ENCODE measurements at places on chromosomes 6 and 20. TPM values are rescaled to one million over a fixed set of nuclear protein-coding genes. Genes with fewer than 3 reads are reported as not detected.

Gene FOXA2
- total RNA-seq = not detected

Gene DPPA5
- total RNA-seq = not detected

Gene PROKR2
- total RNA-seq = 8.6 TPM

Gene BEND3
- total RNA-seq = 5.7 TPM

Gene ETV7
- not detected for total RNA-seq

Gene RAB44
- total RNA-seq = not detected

Gene ZNF334
- total RNA-seq = 11.4 TPM

Gene KCNK15
- total RNA-seq = not detected

Gene SCUBE3
- total RNA-seq = 1.6 TPM

Gene MAP7
- 5.7 TPM for total RNA-seq

GRCh38 chr20:46644160-46644559 lies 7.1 kb downstream of the SLC13A3 start:
- DNase-seq = no peak

GRCh38 chr6:157505912-157506491 lies 125.0 kb downstream of the ZDHHC14 start:
- DNase-seq = no peak

DNA sequence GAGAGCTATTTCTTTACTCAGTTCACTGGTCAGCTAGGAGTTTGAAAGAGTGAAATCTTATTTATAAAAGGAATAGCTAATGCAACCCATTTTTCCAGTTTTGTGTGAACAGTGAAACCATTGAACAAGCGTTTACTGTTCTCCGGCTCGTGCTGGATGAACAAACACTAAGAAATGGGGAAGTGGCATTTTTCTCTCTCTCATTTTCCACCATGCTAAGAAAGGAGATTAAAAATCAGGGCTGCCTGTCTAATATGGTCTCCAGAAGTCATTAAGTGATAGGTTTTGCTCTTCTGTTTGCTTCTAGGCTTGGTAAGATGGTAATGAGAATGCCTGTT lies 774 bp upstream of the SFT2D1 start:
- DNase-seq = no peak

- no peak for DNase-seq
These were observed 82.7 kb upstream of the FABP7 start for GRCh38 chr6:122696853-122697252.

GRCh38 chr6:57256541-57256940 lies 34.4 kb upstream of the RAB23 start:
- no peak for DNase-seq

DNA sequence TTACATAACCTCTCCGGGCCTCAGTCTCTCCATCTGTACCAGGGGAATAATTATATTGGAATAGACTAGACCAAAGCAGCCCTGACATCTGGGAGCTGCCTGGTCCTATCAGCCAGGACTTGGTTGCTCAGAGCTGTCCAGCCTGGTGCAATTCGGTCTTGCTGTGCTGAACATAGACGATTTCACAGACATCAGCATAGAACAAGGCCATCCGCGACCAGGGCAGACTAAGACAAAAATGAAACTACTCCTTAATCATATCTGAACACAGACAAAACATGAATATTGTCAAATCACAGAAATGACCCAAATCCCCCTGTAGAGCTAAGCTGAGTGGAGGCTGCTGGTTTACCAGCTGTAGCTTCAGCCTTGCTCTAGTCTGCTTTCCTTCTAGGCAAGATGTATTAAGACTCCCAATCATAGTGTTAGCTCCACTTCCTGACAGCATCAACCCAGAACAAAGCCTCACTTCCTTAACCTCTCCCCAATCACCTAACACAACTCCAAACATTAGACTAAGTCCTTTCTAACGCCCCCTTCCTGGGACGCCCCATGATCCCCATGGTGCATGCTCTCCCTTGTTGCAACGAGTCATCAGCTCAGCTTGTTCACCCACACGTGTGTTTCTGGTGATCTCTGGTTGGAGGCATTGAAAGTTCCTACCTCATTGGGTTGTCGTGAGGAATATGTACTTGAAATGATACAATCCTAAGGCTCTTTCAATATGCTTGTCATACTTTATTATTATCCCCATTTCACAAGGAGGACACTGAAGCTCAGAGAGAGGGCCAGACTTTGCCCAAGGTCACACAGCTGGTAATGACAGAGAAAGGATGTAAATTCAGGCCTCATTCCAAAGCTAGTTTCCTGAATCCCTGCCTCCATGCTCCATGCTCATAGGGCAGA lies 3.5 kb upstream of the MAPK13 start:
- DNase-seq = no peak

DNA sequence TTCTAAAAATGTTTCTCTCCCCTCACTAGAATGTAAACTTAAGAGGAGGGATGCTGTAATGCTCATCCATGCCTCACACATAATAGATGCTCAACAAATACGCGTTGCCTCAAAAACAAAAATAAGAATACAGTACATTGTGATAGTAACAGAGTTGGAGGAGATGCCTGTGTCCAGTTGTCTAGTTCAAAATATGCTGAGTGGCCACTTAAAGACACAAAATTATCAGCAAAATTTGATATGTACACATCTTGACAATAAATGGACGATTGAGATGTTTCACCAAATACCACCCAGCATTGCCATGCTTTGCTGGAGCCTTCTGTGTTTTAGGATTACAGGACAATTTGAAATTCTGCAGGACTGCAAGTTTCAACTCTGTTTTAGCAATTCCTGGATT lies 7.6 kb upstream of the EXOC2 start:
- DNase-seq = no peak

- DNase-seq = no peak
These were observed 564.4 kb downstream of the HAO1 start for GRCh38 chr20:7375905-7376304.

GRCh38 chr6:145147981-145148749 lies 587.2 kb downstream of the EPM2A start:
- no peak for DNase-seq

DNA sequence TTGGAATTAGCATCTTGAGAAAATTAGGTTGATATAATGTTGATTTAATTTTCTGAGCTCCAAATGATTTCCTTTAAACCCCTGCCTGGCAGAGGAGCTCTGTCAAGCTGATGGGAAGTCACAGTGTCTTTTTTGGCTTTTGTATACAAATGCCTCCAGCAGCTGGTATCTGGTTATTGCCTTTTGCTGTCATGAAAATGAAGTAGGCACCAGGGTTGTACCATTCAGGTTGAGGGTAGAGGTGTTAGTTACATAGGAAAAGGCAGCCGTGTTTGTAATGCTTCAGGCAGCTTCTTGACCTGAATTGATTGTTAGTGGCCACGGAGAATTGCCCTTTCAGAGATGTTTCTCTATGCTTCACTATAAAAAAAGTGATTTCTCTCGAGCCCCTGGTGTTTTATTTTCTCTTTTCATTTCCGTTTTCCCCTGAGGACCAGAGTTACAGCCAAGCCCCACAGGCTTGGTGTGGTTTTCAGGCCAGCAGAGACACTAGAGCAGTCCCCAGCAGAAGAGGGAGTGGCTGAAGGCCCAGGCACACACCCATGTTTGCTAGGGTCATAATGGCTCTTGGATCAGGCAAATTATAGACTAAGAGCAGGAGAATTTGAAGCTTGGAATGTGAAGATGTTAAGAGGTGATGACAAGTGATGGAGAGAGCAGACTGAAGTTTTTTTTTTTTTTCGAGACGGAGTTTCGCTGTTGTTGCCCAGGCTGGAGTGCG lies 21.6 kb downstream of the CMTR1 start:
- no peak for DNase-seq

DNA sequence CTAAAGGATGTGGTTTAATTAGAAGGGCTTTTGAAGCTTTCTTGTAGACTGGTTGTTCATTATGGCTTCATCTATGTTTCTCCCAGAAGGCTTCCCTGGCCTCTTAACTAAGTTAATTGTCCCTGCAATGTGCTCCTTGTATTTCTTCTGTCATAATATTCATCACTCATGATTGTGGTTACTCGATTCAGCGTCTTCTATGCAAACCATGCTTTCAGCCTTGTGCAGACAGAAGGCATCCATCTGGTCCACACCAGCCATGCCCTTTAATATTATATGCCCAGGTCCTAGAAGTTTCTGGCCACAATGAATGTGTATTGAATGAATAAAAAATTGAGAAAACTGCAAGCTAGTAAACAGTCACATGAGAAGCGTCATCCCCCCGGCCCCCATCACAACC lies 163.2 kb downstream of the KHDC1L start:
- no peak for DNase-seq

- DNase-seq = no peak
These were observed 29.7 kb upstream of the GFOD1 start for GRCh38 chr6:13517116-13517515.

DNA sequence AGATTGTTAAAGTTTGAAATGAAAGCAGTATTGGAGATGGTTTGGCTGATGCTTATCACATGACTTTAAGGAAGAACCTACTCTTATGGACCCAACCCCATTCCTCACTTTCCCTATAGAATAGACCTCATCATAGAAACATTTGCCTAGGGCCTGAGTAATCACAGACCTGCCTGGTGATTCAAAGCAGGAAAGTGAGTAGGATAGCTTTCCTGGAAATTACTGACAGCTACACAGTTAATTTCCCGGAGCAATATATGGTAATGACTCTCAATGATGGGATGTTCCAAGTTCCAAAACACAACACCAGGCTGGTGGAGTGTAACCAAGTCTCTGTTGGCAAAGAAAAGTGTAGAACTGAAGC lies 233.8 kb downstream of the SIM1 start:
- DNase-seq = no peak

GRCh38 chr20:6055161-6055783 lies 1.4 kb upstream of the LRRN4 start:
- DNase-seq = no peak

DNA sequence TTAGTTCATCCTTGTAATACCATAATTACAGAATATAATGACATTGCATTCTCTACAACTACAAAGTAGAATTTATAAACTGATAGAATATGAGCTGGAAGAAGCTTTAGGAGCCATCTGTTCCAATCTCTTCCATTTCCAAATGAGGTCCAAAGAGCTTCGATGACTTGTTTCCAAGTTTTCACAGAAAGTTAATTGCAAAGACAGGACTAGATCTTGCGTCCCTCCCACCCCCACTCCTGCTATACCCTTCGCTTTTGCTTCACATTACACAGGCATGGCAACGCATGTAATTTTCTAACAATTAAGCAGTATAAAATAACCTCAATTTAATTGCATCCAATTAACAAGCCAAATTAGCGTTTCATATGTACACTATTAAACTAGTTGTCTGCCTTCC lies 7.0 kb downstream of the HIVEP2 start:
- no peak for DNase-seq

DNA sequence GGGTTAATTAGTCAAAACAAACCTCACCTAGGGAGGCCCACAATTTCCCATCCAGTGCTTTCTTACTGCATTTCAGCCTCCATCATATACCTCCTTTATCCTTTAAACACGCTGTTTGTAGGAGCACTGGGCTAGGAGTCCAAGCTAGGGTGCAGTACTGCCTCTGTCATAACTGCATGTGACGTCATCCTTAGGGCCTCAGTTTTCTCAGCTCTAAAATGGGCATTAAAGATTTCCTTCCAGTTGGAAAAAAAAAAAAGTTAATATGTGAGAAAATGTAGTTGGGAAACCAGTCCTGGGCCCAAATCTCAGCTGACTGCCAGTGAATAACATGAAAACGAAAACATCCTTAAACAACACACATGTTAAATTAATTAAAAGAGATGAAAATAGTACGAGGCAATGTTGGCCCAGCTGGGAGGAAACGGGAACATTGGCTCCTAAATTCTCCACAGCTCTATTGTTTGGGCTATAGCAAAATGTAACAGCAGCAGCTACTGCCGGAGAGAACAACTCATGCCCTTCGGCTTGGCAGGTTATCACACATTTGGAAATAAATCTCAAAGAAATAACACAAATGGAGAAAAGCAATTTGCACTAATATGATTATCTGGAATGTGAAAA lies 79.9 kb upstream of the CCDC167 start:
- DNase-seq = no peak

DNA sequence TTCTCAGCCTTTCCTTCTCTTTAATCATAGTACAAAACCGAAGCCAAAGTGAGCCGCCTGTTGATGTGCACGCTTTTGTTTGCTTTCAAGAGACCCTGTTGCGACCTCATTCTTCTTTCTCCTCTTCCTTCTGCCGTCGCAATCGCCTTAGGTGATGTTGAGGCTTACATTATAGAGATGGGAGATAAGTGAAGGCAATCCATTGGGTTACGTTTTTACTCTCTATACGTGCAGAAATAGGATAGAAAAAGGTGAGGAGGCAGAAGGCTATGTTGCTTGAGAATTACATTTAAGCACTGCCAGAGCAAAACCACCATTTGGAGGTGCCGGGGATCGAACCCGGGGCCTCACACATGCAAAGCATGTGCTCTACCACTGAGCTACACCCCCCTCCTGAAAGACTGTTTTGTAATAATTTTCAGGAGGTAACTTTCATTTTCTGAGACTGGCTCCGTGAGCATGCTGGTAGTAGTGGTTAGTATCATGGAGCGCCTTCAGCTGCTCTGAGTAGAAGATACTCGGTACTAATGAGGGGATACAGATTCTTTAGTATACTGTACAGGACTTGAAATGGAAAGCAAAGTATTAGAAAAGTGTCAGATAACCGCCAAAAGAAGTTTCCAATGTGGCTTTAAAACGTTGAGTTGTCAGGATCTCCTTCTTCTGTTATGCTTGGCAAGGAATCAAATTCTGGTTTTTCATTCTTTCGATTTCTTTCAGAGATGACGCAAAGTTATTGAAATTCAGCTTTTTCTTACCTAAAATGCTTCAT lies 165.6 kb downstream of the TRIM27 start:
- DNase-seq = no peak

DNA sequence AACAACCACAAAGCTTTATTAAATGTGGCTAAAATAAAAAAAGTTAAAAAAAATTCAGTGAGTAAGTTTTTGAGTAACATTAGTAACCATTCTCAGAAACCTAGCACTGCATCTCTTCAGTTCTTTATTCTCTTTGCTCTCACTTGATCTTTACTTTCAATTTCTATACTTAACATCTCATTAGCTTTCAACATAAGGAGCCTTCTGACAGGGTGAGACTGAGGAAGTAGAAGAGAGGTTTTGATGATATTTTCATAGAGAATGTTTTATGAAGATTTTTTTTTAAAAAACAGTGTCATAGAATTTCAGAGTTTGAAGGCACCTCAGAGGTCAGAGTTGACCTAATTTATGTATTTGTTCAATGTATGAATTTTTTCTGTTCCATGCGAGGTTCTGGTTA lies 60.8 kb downstream of the FAM83B start:
- DNase-seq = no peak

DNA sequence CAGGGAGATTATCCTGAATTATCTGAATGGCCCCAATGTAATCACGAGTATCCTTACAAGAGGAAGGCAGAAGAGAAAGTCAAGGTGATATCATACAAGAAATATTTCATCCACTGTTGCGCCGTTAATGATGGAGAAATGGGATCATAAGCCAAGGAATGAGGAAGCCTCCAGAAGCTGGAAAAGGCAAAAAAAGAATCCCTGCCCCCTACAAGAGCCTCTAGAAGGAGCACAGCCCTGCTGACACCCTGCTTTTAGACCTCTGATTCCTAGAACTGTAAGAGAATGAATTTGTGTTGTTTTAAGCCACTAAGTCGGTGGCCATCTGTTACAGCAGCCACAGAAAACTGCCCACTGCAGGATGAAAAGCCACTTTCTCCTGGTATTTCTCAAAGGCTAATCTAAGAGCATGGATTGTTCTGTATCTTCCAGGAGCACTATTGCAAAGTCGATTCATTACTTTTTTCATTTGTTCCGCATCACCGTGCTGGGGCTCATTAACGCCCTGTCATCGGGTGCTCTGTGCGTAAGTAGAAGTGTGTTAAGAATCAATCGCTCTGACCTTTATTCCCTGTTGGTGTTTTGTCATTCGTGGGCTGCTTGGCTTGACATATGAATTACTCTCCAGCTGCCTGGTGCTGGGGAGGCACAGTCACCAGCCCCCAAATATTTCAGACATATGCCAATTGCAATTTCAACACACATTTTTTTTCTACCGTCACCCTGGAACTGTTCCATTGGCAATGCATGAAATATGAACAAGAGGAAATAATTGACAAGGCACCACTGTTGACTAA lies 117.0 kb downstream of the PCSK2 start:
- DNase-seq = no peak
